ENCODE measurements at places on chromosomes 6 and 20. TPM values are rescaled to one million over a fixed set of nuclear protein-coding genes. Genes with fewer than 3 reads are reported as not detected.
A peak's percentile ranks its signal among the peaks of the same experiment; 100 is the strongest.

DNA sequence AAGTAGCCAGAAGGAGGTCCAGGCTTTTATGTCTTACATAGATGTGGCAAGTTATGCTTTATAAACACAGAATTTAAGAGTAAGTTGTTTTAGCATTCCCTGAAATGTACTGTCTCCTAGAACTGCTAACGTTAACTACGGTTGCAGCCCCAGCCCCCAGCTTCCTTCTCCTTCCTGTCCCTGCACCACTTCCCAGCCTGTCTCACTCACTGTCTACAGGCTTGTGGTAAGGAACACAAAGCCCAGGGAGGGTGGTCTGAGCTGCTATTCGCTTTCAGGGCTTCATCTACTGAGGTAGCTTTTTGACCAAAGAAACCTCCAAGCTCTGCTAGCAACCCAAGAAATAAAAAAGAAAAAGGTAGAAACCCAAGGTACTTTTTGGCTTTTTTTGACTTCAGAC is 35.9 kb downstream of the PCSK2 start:
- no peak overlapping the region for H3K4me3 ChIP-seq
- no peaks in the 10 kb centered on the region for H3K36me3 ChIP-seq
- no peaks in the 10 kb centered on the region for H3K4me1 ChIP-seq
- H3K27me3 ChIP-seq: peaks cover 2% of the 10 kb centered on the region
- DNase-seq: no peak

- H3K4me1 ChIP-seq: peaks cover 42% of the 10 kb centered on the region
- H3K27me3 ChIP-seq: no peaks in the 10 kb centered on the region
- DNase-seq: no peak
- H3K4me3 ChIP-seq: peak overlapping the region; percentile 54
- peaks cover 46% of the 10 kb centered on the region for H3K36me3 ChIP-seq
These were observed 4.4 kb downstream of the PNRC1 start for GRCh38 chr6:89084954-89085353.

DNA sequence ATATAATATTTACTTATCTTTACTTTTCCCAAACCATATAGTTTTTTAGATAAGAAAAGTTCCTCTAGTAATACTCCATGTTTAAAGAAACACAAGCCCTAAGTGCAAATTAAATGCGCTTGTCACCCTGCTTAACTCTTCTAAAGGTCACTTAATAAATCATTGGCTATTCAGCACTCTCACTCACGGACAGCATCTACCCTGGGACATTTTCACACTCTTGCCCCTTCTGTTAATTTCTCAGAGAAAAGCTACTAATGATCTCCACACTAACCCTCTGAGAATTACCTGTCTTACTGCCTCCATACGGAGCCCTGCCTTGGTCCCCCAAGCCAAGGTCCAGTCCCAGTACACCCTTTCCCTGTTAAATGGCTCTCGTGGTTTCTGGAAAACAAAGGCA is 102.2 kb downstream of the NRN1 start:
- DNase-seq: no peak
- H3K27ac ChIP-seq: no peak overlapping the region
- no peaks in the 10 kb centered on the region for H3K36me3 ChIP-seq
- no peak overlapping the region for H3K4me3 ChIP-seq

- peaks cover 9% of the 10 kb centered on the region for H3K4me1 ChIP-seq
- DNase-seq: no peak
- no peak overlapping the region for H3K4me3 ChIP-seq
- H3K27ac ChIP-seq: no peak overlapping the region
- H3K27me3 ChIP-seq: no peaks in the 10 kb centered on the region
These were observed 16.5 kb downstream of the SNHG17 start for GRCh38 chr20:38418509-38419204.

DNA sequence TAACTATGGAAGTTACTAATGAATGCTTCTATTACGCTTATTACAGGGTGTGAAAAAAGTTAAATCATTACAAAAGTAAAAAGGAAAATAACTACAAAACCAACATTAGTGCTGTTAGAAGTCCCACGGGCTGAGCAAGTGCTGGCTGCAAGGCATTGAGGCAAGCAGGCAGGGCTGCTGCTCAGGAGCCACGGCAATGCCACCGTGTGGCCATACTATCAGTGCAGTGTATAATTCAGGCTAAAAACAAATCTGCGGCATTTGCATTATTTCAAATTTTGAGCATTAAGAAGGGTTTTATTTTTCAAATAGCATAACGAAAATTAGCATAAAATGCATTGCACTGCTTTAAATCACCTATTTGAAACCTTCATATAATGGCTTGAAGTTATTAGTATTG is 17.1 kb downstream of the IFNGR1 start:
- H3K4me3 ChIP-seq: no peak overlapping the region
- no peaks in the 10 kb centered on the region for H3K27me3 ChIP-seq
- H3K27ac ChIP-seq: no peak overlapping the region
- peak; percentile 19 for DNase-seq
- H3K36me3 ChIP-seq: peaks cover 37% of the 10 kb centered on the region

DNA sequence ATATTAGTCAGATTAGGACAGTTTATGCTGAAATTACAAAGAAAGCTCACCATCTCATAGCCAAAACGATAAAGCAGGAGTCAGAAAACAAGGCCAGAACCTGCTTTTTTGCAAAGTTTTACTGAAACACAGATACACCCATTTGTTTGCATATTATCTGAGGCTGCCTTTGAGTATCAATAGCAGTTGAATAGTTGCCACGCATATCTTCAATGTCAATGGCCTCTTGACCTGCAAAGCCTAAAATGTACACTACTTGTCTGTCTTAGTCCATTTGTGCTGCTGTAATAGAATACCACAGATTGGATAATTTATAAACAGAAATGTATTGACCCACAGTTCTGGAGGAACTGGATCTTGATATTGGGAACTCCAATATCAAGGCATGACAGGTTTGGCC is 94.1 kb upstream of the NT5E start:
- peaks cover 2% of the 10 kb centered on the region for H3K27me3 ChIP-seq
- DNase-seq: no peak
- H3K27ac ChIP-seq: no peak overlapping the region
- H3K36me3 ChIP-seq: no peaks in the 10 kb centered on the region
- H3K4me3 ChIP-seq: no peak overlapping the region

DNA sequence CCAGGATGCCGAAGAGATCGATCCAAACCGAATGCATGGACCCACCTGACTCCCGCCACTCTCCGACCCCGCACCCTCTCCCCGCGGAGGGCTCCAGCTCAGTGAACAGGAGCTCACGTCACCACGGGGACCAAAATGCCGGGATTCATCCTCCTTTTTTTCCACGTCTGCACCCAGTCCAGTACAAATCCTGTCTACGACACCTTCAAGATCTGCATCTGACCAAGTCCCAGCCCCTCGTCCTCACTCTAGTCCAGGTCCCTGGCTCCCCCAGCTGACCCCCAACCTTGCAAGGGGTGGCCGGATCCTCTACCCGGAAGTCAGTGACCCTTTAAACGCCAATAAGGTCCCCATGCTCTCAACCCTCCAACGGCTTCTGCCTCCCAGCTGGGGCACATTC is 92.8 kb upstream of the QKI start:
- no peaks in the 10 kb centered on the region for H3K36me3 ChIP-seq
- H3K4me1 ChIP-seq: no peaks in the 10 kb centered on the region

- H3K4me1 ChIP-seq: peaks cover 25% of the 10 kb centered on the region
- H3K36me3 ChIP-seq: no peaks in the 10 kb centered on the region
- H3K27ac ChIP-seq: no peak overlapping the region
- no peak overlapping the region for H3K4me3 ChIP-seq
- DNase-seq: no peak
These were observed 59.7 kb upstream of the NT5E start for GRCh38 chr6:85390105-85390728.

DNA sequence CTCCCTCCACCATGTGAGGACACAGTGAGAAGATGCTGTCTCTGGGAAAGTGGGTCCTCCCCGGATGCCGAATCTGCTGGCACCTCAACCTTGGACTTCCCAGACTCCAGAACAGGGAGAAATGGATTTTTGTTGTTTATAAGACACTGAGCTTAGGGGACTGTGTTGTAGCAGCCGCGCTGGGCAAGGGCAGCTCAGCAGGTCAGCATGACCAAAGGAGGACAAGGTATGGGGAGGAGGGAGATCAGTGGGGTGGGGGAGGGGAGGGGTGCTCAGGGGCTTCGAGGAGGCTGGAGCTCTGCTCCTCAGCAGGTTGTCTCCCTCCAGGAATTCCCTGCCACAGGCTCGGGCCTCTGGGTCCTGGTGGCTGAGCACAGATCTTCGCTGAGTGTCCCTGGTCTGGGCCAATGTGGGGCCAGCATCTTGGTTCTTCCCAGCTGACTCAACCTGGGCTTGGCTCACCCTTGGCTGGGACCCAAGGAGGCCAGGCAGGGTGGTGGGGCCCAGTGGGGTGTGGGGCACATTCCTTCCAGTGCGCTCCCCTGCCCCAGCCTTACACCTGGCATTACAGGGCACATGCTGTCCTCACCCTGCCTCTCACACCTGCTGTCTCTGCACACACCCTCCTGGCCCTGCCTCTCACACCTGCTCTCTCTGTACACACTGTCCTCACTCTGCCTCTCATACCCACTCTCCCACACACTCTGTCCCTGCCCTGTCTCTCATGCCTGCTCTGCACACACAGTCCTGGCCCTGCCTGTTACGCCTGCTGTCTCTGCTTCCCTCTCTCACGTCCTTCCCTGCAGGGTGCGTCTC is 107.3 kb downstream of the SYCP2 start:
- H3K4me3 ChIP-seq: no peak overlapping the region
- peaks cover 4% of the 10 kb centered on the region for H3K27me3 ChIP-seq
- H3K4me1 ChIP-seq: no peaks in the 10 kb centered on the region
- no peak overlapping the region for H3K27ac ChIP-seq
- H3K36me3 ChIP-seq: no peaks in the 10 kb centered on the region
- DNase-seq: no peak

DNA sequence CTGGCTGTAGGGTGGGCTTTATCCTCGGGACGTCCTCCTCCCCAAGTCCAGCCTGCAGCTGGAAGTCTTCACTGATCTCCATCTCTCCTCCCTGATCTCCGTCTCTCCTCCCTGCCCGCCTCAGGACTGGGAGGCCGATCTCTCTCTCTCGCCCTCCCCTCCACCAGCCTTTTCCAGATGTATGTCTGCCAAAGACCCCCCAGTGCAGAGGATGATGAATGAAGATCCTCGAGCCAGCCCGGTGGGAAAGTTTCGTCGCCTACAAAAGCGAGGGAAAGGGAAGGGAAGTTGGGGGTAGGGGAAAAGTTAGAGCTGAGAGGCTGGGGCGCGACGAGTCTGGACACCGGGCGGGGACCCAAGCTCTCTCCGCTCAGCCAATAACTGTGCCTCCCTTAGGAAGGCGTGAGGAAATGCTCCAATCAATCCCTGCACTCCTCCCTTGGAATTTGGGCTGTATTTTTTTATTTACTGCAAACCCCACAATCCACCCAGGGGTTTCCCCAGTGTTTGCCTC is 595 bp upstream of the SRF start:
- DNase-seq: no peak
- H3K4me1 ChIP-seq: peaks cover 30% of the 10 kb centered on the region
- no peaks in the 10 kb centered on the region for H3K27me3 ChIP-seq
- H3K27ac ChIP-seq: peak overlapping the region; percentile 92
- H3K36me3 ChIP-seq: peaks cover 17% of the 10 kb centered on the region

DNA sequence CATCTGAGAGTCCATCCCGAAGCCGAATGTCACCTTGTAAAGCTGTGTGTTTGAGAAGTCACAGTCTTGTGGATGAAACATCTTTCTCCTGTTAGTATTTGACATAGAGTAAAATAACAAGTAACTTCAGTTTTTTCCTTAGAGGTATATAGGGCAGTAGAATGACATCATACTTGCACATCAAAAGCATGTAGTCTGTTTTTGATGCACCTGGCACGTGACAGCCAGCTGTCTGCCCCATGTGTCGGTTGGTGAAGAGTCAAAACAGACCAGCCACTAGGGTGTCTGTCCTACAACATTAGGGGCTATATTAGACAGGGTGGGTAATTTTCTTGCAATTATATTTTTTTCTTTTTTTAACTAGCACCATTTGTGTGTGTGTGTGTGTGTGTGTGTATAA is 70.2 kb downstream of the SNX9 start:
- H3K36me3 ChIP-seq: peaks cover 54% of the 10 kb centered on the region
- peak; percentile 71 for DNase-seq
- peak overlapping the region; percentile 21 for H3K27ac ChIP-seq
- H3K4me1 ChIP-seq: peaks cover 42% of the 10 kb centered on the region
- H3K27me3 ChIP-seq: no peaks in the 10 kb centered on the region
- H3K4me3 ChIP-seq: no peak overlapping the region

DNA sequence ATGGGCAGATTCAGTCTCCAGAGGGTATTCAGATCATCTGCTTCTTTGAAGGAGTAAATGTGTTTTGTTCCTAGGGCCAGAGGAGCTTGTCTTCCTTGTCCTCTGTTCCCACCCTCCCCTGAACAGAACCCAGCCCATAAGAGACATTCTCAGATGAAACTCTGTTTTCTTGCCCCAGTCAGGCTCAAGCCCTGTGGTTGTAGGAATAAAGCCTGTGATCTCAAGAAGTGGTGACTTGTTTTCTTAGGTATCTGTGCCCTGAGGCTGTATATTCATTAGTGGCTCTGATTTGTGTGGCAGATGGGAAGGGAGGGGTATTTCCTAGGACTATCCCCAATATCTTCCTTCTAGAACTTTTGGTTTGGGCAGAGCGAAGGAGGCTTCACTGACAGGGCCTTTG is 27.9 kb downstream of the GSS start:
- H3K36me3 ChIP-seq: peaks cover 16% of the 10 kb centered on the region
- no peak overlapping the region for H3K4me3 ChIP-seq
- H3K27me3 ChIP-seq: no peaks in the 10 kb centered on the region

DNA sequence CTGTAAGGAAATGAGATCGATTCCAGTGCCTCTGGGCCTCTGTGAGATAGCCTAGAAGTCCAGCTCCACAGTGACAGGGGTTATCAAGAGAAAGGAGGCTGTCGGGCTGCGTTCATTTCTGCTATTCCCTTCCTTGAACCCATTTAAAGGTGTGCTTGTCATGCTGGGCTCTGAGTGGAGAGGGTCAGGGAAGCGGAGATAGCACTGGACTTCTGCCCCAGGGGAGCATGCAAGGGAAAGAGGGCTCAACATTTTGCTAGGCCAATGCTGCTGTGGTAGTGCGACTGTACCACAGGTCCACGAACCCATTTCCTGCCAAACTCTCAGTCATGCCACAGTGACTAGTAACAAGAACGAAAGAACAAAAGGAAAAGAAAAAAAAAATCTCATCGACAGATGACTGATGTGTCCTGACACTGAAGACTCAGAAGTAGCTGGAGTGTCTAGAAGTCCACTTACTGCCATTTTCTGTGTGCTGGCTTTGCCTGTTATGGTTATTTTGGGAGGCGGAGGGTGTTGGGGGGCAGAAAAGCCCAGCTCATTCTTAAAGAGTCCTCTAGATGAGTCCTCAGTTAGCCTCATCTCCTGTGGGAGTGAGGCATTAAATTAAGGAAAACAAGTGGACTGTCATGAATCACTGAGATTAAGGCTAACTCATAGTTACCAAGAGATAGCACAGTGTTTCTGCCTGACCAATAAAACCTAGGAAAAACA is 8.1 kb downstream of the NEDD9 start:
- peak overlapping the region; percentile 84 for H3K27ac ChIP-seq
- H3K4me3 ChIP-seq: peak overlapping the region; percentile 17
- peaks cover 46% of the 10 kb centered on the region for H3K4me1 ChIP-seq
- H3K36me3 ChIP-seq: peaks cover 35% of the 10 kb centered on the region
- no peaks in the 10 kb centered on the region for H3K27me3 ChIP-seq

GRCh38 chr6:2962004-2962403 is 9.4 kb downstream of the SERPINB6 start:
- no peak overlapping the region for H3K4me3 ChIP-seq
- peaks cover 4% of the 10 kb centered on the region for H3K36me3 ChIP-seq
- no peaks in the 10 kb centered on the region for H3K27me3 ChIP-seq
- H3K4me1 ChIP-seq: peaks cover 30% of the 10 kb centered on the region
- H3K27ac ChIP-seq: no peak overlapping the region

The NXT1 gene
- 35.8 TPM for total RNA-seq

The CRISP2 gene
- total RNA-seq: not detected

The CST11 gene
- total RNA-seq: not detected

The HTR1E gene
- total RNA-seq: not detected

The PDE10A gene
- not detected for total RNA-seq

The GSTA4 gene
- 14.1 TPM for total RNA-seq

The PARD6B gene
- 4.7 TPM for total RNA-seq

The LY6G5B gene
- total RNA-seq: 16.1 TPM

The HLA-G gene
- total RNA-seq: 3.8 TPM

All from activated CD8-positive, alpha-beta T cell treated with anti-CD3 and anti-CD28 coated beads for 36 hours (primary cell).